Activated CD8-positive, alpha-beta memory T cell treated with anti-CD3 and anti-CD28 coated beads, Interleukin-2, amount 10 ng/mL, durations not matched to agents 7 days and 5 days (primary cell): ENCODE measurements at places on chromosomes 13 and 19.
A peak's percentile ranks its signal among the peaks of the same experiment; 100 is the strongest.

DNA sequence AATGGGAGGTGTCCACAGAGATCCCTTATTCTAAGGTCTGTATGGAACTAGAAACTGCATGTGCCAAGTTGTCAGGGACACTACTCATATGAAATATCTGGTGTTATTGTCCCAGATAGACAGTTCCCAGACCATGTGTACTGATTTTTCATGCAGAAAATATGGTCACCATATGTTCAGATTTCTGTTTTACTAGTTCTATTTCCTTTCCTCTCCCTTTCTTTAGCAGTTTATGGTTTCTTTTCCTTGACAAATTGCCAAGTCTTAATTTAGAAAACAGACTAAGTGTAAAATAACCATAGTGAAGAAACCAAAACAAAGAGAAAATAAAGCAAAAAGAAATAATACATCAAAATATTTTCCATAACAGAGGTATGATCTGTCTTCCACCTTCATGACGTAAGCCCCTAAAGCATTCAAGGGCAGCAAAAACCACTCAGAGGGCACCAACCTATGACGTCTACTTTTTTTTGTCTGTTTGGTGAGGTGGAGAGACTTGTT is 248.5 kb downstream of the KCTD12 start:
- no peak for DNase-seq

GRCh38 chr13:49441846-49442245 is 2.0 kb downstream of the CAB39L start:
- no peak for DNase-seq

- DNase-seq: peak; percentile 75
These were observed 1.5 kb upstream of the TRAPPC5 start for GRCh38 chr19:7678971-7679751.

DNA sequence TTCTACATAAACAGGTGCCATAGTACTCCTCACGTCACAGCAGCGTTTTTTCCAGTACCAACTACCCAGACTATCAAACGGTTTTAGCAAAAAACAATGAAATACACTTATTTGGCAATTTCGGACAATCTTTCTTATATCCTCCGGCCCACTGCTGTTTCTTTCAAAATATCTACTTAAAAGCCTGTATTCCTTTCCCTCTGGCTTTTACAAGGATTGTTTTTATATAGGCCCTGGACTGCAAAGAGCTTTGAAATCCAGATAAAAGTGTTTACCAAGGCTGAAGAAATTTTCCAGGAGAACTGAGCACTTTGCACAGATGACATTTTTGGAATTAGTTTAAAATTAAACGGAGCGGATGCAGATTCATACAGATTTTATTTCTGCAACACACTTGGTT is 255.9 kb upstream of the STARD13 start:
- DNase-seq: no peak

DNA sequence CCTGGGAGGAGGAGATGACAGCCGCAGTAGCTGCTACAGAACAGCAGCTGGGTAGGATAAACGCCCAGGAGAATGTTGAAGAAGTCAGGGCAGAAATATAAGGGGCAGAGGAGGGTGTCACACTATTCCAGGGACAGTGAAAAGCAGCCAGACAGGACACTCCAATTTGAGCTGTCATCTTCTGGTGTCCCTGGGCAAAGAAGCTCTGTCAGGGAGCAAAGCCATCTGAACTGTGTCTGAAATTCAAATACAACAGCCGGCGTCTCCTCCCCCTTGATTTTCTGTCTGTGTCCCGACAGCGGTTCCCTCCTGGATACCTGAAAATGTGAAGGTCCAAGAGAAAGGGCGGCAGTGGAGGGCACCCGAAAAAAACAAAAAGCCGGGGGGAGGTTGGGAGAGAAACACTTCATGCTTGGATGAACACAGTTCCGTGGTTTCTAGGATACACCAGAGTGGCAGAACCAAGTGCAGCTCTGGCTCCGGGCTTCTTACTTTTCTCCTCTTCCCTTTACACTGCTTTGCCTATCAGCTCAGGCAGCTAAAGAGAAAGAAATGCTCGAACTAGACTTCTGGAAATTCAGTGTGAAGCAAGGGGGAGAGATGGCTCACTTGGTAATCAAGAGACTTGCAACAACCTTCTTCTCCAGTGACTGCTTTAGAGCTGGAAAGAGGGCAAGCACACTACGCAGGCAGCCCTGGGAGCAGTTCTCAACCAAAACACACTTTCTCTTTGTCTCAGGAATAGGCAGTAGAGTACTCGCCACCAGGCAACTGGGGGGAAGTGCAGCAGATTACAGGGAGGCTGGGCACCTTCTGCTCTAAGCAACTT is 465.6 kb downstream of the ITGBL1 start:
- no peak for DNase-seq

DNA sequence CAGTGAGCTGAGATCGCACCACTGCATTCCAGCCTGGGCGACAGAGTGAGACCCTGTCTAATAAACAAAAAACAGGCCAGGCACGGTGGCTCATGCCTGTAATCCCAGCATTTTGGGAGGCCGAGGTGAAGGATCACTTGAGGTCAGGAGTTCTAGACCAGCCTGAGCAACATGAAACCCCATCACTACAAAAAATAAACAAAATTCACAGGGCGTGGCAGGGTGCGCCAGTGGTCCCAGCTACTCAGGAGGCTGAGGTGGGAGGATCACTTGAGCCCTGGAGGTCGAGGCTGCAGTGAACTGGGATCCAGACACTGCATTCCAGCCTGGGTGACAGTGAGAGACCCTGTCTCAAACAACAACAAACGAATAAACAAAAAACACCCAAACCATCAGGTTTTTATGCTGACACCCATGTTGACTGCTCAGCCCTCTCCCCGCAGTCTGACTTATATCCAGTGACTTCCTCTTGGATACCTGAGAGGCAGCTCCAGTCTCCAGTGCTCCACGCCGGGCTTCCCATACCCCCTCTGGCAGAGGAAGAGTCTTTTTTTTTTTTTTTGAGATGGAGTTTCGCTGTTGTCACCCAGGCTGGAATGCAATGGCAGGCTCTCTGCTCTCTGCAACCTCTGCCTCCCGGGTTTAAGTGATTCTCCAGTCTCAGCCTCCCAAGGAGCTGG is 17.7 kb downstream of the WTIP start:
- DNase-seq: no peak

DNA sequence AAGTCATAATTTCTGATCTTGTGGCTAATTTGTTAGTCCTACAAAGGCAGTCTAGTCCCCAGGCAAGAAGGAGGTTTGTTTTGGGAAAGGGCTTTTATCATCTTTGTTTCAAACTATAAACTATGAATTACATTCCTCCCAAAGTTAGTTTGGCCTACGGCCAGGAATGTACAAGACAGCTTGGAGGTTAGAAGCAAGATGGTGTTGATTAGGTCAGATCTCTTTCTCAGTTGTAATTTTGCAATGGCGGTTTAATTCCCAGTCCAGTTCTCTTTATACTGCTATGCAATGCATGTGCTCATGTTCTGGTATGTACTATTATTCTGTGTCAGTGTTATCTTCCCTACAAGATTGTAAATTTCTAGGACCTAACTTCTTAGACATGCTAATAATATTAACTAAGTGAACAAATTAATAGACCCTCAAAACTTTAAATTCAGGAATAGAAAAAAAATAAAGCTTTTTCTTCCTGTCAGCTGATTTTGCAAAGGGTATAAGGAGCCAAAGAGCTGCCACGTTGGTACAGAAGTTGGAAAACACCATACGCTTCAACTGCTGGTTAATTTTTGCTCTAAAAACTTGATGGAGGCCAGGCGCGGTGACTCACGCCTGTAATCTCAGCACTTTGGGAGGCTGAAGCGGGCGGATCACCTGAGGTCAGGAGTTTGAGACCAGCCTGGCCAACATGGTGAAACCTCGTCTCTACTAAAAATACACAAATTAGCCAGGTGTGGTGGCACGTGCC is 1.3 kb upstream of the DNAJC15 start:
- DNase-seq: no peak

DNA sequence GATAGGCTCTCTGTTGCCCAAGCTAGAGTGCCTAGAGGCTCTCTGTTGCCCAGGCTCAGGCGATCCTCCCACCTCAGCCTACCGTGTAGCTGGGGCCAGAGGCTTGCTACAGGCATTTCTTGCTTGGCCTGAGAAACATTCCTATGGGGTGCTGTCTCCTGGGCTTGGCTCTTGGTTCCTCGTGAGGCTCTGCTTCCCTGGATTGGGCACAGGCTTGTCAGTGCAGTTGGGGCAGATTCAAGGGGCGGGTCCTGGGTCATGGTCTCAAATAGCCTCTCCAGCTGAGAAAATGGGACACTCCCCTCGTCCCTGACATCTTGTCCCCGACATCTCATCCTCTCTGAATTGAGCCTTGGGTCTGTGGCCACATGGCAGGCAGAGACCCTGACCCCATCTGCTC is 4.9 kb downstream of the TSSK6 start:
- no peak for DNase-seq

DNA sequence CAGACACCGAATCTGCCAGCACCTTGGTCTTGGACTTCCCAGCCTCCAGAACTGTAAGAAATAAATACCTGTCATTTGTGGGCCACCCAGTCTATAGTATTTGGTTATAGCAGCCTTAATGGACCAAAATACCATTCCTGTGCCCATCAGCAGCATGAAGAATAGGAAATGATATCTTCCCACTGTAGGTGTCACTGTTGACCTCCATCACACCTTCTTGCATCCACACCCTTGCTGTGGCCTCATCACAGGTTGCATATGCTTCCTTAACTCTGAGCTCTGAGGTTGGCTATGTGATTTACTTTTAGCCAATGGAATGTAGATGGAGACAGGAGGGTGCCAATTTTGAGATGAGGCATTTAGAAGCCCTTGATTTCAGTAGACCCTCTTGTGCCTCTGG is 242.0 kb upstream of the TSHZ3 start:
- DNase-seq: no peak

GRCh38 chr13:46388846-46389245 is 1.8 kb upstream of the RUBCNL start:
- DNase-seq: no peak

GRCh38 chr13:99926014-99926731 is 45.4 kb downstream of the ZIC5 start:
- DNase-seq: no peak

GRCh38 chr13:55761986-55762385 is 1378.7 kb upstream of the PRR20A start:
- no peak for DNase-seq

DNA sequence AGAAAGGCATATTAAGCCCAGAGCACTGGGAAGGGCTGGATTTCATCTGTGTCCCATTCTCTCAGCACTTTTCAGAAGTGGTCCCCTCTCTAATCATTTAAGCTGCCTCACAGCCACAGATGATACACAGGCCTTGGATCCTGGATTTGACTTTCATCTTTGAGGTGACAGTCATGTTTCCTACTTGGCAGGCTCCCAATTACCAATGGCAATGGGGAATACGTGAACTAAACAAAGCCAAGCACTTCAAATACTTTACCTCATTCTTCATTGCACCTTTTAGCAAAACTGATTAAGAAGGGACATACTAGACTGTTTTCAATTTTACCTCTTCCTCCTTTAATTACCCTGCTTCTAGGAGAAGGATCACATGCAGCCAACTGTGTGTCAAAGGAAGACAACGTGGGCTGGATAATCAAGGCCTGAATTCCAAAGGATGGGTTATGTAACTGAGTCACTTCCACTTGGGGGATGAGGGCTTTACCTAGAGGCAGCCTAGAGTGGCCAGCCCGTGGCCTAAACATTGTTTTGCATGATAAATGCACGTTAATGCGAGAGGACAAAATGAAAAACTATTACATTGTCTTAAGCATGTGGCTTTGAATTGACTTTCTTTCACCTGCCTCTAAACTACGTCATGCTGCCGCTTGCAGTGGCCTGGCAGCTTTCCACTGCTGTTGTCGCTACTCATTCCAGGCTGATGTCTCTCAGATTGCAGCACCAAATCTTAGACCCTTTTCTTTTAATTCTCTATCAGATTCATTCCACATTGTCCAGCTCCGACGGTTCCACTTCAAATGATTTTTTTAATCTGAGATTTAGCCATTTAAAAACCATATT is 95.0 kb downstream of the KCTD12 start:
- DNase-seq: no peak

- no peak for DNase-seq
These were observed at the start of gene CEACAM16 for GRCh38 chr19:44698492-44699201. CEACAM16 (plus strand) TSS chr19:44699151; CDS start chr19:44701457, 2,306 bp downstream.

DNA sequence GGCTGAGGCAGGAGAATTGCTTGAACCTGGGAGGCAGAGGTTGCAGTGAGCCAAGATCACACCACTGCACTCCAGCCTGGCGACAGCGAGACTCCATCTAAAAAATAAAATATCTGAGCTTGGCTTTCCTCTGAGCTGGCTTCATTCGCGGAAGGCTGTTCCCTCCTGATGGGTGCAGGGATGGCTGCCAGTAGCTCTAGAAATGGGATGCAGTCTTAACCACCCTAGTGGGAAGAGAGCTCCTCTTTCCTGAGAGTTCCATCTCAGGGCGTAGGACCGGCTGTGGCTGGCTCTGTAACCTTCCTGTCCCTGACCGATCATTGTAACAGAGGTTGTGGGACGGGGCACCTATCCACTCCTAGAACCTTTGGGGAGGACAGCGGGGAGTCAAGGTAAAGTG is 32.4 kb downstream of the PPP1R37 start:
- no peak for DNase-seq

DNA sequence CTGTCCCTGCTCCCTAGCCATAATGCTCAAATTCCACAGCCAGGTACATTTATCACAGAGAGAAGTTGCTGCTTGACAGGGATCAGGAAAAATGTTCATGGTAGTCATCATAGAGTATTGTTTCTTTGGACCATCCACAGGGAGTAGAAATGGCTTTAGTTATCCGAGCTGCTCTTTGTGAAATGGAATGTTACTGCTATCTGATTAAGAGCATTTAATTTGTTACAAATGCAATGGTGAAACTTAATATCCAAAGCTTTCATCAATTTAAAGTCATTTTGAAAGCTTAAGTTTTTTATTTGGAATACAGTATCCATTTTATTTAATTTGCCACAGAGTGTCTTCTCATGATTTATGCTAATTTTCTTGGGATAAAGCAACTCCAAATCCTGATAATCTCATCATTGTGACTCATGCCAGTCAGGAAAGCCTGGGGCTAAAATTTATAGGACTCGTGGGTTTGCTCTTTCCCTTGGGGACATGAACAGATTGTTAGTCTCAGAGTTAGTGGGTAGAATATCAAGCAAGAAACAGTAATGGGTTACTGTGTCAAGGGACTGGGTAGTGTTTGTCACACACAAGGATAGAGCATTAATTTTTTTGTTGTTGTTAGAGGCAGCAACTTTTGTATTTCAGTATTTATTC is 59.8 kb downstream of the SCEL start:
- no peak for DNase-seq

DNA sequence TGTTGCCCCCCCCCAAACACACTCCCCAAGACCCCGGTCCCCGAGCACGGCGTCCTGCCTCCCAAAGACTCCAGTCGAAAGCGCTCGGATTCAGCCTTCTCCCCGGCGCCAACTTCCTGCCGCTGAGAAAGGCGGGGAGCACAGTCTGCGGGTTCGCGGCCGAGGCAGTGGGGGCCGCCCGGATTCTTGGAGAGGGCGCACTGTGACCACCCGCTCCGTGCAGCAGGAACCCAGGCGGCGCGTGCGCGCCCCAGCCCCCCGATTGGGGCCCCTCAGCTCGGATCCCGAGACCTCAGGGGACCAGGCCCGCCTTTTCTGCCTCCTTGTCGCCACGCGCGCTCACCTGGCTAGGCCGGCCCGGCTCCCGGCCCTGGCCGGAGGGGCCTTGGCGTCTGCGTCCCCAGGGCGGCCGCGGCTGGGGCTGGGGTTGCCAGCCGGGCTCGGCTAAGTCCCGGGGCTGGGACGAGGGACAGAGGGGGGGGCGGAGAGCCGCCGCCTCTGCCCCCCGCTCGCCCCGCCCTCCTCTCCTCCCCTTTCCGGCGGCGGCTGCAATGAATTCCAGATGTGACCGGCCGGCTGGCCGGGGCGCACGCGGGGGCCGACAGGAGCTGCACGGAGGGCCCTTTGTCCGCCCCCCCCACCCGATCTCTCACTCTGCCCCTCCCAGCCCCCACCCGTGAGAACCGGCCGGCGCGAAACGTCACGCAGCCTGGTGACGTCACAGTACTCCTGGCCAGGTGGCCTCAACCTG is at the start of gene S1PR2:
TSS of gene S1PR2 (minus strand) at position 471 of the 751 bp plus-strand sequence. CDS start 6,426 bp downstream, outside the sequence.
- peak; percentile 77 for DNase-seq
